B cell (primary cell): ENCODE measurements at places on chromosomes 3 and 15. TPM values are rescaled to one million over a fixed set of nuclear protein-coding genes. Genes with fewer than 3 reads are reported as not detected.

The REC114 gene
- not detected in 2 replicates for polyA plus RNA-seq

DNA sequence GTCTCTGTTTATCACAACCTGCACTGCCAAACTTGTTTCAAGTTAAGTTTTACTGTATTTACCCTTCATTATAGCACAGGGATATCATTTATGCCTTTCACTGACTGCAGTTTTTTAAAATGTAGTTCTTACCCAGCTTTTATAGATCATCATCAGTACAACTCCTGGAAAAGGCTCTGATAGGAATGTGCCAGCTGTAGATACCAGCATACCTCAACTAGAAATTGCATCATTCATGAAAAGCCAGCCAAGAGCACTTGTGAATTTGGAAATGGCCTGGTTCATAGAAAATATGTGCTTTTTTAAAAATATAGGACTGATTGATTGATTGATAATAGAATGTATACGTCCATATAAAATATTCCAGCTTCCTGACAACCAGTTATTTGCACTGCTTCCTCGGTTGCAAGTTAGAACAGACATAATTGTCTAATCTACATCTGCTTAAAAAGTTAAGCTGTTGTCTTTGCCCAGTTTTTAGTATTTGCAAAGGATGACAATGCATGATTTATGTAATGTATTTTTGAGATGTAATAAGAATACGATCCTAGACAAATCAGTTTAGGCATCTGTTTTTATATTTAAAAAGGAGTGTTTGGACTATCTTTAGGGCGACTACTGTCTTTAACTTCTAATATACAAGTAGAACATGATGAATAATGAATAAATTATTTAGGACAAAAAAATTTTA lies 58.5 kb downstream of the DCUN1D1 start:
- DNase-seq, result no peak

DNA sequence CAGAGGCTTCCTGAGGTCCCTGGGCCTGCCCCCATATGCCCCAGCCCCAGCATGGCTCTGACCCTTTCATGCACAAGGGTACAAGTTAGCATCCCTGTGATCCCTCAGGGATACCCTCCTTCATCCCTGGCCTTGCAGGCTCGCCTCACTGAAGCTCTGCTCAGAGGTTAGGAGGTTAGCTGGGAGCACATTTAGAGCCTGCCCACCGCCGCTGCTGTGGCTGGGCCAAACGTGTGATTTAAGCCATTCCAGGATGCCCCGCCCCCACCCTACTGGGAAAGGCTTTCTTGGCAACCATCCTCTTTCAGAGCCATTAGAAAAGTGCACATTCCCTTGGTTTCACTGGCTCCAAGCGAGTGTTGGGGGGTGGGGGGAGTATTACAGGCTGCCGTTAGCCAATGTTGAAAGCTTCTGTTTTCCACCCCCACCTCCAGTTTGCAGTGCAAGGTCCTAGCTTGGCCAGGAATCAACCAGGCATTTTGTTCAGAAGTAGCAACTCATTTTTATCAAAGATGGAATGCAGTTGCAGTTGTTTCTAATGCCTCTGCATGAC lies 6.3 kb upstream of the HES1 start:
- no peak for DNase-seq

The TEX9 gene
- polyA plus RNA-seq, result 2.9 and 7.6 TPM in 2 replicates

- DNase-seq, result peak; percentile 64
These were observed 8.6 kb upstream of the SRP14 start for GRCh38 chr15:40047415-40048210.

The ADGRG7 gene
- polyA plus RNA-seq, result not detected in 2 replicates

DNA sequence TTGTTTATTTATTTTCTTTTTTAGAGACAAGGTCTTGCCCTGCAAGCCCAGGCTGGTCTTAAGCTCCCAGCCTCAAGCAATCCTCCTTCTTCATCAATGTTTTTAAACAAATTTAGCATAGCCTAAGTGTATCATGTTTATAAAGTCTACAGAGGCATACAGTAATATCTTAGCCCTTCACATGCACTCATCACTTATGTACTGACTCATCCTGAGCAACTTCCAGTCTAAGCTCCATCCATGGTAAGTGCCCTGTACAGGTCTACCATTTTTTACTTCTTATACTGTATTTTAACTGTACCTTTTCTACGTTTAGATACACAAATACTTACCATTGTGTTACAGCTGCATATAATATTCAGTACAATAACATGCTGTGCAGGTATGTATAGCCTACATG lies 860.0 kb downstream of the FHIT start:
- no peak for DNase-seq

DNA sequence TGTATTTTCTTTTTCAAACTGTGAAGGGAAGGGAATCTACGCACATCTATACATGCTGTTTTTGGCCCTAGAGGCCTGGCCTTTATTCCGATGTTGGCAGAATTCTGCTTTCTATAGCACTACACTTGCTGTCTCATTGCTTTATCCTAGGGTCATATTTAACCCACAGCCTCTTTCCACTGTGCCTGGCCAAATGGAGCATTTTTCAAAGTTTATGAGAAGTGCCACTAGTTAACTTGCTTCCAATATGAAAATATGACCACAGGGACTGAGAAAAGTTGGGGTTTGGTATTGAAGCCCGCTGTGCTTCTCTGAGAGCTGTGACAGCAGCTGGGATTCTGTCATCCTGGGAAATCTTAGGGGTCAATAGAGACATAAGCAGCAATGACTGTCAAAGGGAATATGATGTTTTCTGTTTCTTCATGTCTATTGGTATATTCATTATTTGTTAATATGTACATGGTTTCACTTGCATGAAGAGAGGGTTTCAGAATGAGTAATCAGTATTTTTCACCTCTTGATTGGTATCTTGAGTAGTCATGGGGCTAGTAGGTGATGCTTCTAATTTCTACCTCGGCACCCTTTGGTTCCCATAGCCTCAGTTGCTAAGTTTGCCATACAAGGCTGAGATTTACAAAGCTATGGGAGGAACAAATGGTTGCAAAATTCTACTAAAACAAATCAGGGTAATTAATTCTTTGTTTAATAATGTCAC lies 275.8 kb upstream of the RBMS3 start:
- DNase-seq, result no peak

DNA sequence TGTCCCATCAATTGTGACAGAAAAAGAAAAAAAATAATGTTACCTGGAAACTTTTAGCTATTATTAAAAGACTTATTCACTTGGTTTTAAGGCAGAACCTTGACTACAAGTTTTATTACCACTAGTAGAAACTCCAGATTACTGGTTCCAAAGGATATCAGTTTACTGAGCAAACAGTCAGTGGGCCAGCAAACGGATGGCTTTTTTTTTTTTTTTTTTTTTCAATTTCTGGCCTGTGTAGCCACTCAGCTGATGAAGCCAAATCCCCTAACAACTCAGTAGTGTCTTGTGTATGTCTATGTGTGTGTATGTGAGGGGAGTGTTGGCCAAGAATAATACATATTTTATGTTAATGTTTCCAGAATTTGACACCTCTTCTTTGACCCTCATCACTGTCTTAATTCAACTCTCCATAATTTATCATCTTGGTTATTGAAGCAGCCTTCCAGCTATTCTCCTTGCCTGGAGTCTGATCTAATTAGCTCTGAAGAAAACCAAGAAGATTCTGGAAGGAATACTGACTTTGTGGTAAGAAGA lies 724.9 kb downstream of the NSUN3 start:
- DNase-seq, result no peak

The SLC51A gene
- not detected in 2 replicates for polyA plus RNA-seq

GRCh38 chr3:147735616-147736015 lies 326.5 kb downstream of the ZIC1 start:
- no peak for DNase-seq

The LSMEM2 gene
- not detected in 2 replicates for polyA plus RNA-seq

DNA sequence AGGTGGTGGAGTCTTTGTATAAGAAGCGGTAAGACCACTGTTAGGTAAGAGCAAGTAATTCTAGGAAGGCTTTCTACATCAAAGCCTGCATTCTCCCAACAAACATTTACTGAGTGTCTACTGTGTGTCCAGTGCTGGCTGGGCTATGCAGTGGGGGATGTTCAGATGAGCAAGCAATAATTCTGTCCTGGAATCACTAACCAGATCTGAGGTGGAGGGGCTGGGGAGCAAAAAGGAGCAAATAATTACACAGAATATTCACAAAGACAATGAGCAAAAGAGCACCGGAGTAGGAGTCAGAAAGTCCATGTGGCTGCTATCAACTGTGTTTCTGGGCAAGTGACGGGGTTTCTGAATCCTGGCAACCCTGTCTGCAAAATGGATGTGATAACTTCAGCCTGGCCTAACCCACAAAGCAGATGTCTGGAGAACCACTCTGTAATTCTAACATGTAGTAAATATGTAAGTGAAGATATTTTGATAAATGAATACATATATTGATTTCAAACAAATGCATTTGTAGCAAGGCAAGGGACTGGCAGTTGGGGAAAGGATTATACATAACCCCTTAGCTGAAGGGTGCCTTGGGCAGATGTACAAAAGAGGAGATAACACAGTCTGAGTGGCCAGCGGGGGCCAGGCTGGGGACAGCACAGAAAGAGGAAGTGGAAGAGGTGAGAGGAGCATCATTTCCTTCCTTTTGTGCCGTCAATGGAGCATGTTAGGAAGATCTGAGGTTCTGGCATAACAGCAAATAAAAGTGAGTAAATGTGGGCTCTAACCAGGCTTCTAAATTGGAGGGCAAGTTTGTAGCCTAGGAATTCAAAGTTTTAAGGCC lies 28.8 kb downstream of the CYP8B1 start:
- DNase-seq, result peak; percentile 77

- no peak for DNase-seq
These were observed 21.0 kb downstream of the GLCE start for GRCh38 chr15:69181424-69181823.

The PP2D1 gene
- not detected in 2 replicates for polyA plus RNA-seq

The HTR3D gene
- not detected in 2 replicates for polyA plus RNA-seq

GRCh38 chr3:137687181-137687879 lies 76.8 kb upstream of the SOX14 start:
- DNase-seq, result no peak

The FBXW12 gene
- not detected in 2 replicates for polyA plus RNA-seq

The IL17RB gene
- 0.07 and 0.09 TPM in 2 replicates for polyA plus RNA-seq
